Stimulated activated CD4-positive, alpha-beta T cell treated with anti-CD3 and anti-CD28 coated beads, Interleukin-15, amount 100 ng/mL, for 1 hour (primary cell): ENCODE measurements at places on chromosomes 11 and 22.

- no peak for DNase-seq
Observed at GRCh38 chr11:115153135-115153534, 351.1 kb downstream of the CADM1 start.

- DNase-seq = no peak
Observed at GRCh38 chr11:112996994-112997393, 35.8 kb downstream of the NCAM1 start.

GRCh38 chr11:125942771-125943428 lies 2.9 kb upstream of the VSIG10L2 start:
- DNase-seq = no peak

DNA sequence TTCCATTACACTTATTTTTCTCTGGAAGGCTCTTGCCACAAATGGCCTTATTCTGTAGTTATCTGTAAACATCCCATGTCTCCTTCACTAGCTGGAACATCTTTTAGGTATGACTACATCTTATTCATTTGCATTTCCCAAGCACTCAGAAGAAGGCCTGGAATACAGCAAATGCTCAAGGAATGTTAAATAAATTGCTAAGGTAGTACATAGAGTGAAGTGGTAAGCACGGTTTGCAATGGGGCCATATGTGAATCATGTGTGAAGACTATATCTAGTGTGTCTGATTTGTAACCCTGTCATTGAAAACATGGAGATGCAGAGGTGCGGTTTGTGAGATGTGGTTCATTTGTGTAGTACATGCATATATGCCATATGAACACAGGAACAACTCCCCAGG lies 33.5 kb downstream of the GDPD4 start:
- no peak for DNase-seq

- no peak for DNase-seq
Observed at GRCh38 chr11:126561327-126561893, 205.9 kb downstream of the ST3GAL4 start.

GRCh38 chr11:37748641-37749040 lies 1150.6 kb upstream of the RAG2 start:
- DNase-seq = no peak

DNA sequence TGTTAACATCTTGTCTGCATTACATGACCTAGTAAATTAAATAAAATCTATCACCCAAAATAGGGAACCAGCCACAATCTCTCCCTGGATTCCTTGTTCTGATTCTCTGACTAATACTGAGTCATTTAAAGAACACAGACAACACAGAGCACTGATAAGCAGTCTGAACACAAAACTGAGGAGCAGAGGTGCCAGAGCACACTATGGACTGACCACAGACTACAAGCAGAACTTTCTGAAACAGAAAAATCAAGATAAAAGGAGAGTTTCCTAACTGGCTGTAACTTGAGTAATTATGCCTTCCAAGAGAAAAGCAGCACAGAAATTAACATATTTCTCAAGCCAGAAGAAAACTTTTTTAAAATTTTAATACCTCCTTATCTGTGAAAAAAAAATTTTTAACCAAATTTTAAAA lies 128.8 kb downstream of the SGSM3 start:
- no peak for DNase-seq

DNA sequence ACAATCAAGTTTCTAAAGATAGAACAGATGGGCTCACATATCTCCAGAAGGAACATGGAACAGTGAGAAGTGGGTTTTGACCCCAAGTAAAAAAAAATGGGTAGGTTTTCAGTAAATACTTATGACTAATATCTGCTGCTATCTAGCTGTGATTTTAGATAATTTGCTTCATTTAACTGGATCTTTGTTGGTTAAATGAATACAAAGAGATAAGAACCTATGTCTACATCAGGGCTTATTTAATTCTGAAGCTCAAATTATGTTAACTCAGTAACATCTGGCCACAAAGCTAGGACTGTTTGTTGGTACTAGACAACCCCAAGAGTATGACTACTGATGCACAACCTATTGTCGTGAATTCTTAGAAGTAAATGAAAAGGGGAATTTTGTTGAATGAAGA lies 144.4 kb upstream of the SESN3 start:
- DNase-seq = no peak

- no peak for DNase-seq
Observed at GRCh38 chr11:57390535-57390934, at the start of gene PRG2. Gene PRG2 (minus strand): TSS chr11:57390650. CDS start chr11:57389944, 706 bp downstream.

DNA sequence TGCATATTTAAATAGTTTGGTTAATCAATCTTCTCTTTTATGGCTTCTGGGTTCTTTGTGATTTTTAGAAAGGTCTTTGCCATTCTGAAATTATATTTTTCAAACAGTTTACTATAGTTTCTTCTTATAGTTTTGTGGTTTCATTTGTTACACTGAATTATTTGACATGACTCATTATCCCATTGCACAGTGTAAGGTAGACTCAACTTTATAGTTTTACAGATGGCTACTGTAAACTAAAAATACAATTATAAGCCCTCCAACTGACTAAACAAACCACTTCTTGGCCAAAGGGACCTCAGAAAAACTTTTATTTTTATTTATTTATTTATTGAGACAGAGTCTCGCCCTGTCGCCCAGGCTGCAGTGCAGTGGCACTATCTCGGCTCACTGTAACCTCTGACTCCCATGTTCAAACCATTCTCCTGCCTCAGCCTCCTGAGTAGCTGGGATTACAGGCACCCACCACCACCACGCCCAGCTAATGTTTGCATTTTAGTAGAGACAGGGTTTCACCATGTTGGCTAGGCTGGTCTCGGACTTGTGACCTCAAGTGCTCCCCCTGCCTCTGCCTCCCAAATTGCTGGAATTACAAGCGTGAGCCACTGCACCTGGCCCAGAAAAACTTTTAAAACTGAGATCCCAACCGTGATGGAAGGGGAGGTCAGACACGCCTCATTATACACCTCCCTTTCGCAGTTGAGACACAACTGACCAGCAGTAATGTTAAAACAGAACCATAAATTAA lies 14.1 kb upstream of the RAC2 start:
- DNase-seq = no peak

DNA sequence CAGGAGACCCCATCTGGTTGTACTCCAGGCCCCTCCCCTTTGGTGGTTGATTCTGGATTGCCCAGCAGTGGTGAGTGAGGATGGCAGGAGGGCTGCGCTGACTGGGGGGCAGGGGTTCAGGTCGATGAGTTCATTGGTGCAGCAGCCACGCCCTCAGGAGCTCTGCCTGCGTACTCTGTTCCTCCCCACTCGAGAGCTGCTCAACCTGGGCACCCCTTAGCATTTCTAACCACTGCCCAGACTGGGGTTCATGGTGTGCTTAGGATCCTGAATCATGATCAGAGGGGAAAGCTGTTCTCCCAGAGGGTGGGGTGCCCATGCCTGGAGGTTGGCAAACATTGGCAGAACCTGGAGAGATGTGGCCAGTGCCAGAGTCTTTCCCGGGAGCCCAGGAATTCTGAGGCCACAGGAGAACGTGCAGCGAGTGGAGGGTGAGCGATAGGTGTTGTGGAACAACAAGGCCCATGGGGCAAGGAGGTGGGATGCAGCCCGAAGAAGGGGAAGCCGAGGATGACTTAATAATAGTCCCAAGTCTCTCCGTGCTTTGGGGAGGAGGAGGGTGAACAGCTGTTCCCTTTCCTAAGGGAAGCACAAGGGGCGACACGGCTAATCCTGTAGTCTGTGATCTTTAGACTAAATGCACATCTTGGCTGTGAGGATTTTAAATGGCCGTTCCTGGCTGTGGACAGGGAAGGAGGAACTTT lies 75.5 kb downstream of the SCN3B start:
- no peak for DNase-seq

- no peak for DNase-seq
Observed at GRCh38 chr22:29541845-29542244, 11.7 kb downstream of the THOC5 start.

DNA sequence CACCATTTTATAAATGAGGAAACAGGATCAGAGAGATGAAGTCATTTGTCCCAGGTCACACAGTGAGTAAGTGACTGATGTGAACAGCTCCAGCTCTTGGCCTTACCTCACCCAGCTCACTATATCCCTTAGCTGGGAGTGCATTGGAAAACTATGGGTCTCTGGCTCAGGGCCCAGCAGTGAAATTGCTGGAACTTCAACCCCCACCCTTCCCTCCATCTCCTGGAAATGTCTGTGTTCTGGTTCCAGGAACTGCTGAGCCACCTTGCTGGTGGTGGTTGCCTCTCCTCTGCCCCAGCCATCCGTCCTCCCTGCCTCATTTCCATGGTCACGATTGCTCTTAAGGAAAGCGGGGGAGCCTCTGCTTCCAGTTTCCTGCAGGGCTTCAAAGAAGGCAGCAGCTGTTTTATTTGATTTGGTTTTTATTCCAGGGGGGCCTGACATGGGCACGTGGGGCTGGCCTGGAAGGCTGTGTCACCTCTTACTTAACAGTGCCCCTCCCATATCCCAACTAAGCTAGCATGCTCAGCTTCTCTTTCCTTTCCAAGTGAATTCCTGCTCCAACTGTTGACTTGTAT lies 46.2 kb upstream of the CSTF3 start:
- no peak for DNase-seq

DNA sequence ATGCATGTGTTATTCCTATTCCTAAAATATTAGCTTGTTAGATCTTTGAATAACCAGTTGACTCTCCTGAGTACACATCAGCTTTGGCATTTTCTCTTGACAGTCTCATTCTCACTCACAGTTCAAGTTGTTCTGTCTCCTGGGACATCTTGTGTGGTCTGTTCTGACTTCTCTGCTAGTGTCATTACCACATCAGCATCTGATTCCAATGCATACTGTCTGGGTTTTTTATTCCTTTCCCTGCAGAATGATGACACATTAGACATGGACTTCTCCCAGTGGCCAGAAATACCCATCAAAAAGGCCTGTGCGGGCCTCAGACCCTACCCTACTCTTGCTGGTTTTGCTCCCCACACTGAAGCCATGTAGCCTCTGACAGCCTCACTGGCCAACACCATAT lies 2.7 kb downstream of the ZNF74 start:
- DNase-seq = no peak

DNA sequence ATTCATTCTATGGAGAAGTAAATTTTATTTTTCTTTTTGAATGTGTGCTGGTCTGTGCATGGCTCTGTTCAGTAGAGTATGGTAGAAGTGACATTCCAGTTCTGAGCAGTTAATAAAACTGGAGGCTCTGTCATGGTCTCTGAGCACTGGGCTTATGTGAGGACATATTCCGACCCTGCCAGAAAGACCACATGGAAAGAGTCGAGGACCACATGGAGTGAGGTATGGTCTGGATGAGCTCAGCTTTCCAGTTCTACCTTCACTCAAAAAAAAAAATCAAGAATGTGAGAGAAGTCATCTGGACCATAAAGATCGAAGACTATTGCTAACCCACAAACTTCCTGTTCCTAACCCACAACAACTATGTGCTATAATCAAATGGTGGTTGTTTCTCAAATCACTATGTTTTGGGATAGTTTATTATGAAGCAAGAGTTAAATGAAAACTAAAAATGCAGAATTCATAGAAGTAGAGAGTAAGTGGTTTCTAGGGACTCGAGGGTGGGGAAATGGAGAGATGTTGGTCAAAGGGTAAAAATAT lies 534.2 kb upstream of the ANO5 start:
- no peak for DNase-seq

DNA sequence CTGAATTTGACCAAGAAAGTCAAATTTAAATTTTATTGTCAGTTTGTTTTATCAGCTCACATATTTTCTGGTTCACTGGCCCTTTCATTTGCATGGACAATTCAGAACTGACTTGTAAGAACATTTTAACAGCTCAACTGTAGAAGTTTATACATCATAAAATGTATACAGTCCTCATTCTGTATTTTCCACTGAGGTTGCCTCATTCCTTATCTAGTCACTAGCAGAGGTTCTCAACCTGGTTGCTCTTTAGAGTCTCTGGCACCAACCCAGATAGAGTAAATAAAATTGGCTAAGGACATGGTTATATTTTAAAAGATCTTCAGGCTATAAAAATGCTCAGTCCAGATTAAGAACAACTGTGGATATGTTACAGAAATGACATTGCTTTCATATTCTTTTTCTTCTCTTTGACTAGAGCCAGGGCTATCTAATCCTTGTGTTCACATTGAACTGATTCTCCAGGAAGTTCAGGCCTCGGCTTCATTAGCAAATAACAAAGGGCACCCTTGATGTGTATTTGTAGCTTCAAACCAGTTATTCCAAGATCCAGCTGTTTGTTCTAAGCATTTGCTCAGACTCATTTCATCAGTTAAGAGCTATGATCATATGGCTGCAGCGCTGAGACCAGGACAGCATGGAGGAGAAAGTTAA lies 782.5 kb downstream of the ETS1 start:
- DNase-seq = no peak

DNA sequence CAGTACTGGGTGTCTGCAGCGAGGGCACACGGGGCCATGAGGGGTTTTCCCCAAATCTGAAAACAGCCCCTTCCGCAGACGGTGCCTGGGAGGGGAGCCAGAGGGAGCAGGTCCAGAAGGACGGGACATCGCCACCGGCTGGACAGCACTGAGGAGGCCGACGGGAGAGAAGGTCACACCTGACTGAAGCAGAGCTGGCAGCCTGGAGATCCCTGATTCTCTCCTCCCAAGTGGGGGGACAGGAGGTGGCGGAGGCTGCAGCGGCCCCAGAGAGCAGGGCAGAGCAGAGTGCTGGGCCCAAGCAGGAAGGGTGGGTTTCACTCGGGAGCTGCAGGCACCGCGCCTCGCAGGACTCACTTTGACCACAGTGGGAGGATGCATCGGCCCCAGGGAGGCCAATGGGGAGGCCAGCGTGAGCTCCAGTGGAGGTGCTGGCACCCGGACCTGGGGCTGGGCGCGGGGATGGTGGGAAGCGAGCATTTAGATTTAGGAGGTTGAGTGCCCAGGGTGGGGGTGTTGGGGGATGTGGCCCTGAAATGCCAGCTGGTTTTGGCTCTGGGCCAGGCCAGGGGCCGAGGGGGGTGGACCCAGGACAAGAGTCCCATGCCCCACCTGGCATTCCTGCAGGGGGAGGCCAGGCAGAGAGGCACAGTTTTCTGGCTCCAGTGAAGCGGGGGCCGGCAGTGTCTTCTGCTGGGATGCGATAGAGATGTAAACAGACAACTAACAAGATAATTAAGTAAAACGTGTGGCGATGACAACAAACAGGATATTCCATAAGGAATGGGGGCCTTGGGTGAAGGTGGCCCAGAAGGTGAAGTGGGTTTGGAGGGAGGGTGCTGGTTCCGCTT lies 92.3 kb upstream of the FGF3 start:
- no peak for DNase-seq

DNA sequence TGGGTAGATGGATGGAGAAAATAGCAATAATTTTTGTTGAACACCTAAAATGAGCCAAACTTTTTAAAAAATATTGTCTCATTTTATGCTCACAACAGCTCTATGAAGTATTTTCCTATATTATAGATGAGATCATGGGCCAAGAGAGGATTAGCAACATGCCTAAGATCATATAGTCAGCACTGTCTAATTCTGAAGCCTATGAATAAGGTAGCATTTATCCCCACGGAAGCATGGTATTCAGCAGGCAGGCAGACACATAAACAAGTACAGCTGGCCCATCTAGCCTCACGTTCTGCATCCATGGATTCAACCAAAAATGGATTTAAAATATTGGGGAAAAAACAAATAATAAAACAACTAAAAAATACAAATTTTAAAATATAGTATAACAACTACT lies 21.9 kb upstream of the RAB30 start:
- no peak for DNase-seq

GRCh38 chr11:120389693-120390584 lies 53.7 kb downstream of the ARHGEF12 start:
- DNase-seq = no peak

GRCh38 chr11:120517801-120518291 lies 6.3 kb downstream of the GRIK4 start:
- no peak for DNase-seq

- DNase-seq = no peak
Observed at GRCh38 chr11:27420722-27421572, 51.6 kb downstream of the LGR4 start.

- no peak for DNase-seq
Observed at GRCh38 chr22:37199760-37200108, 11.7 kb upstream of the C1QTNF6 start.

- DNase-seq = no peak
Observed at GRCh38 chr11:131642756-131643531, 272.5 kb downstream of the NTM start.
